ENCODE measurements at places on chromosomes 3 and 15.

GRCh38 chr3:188761964-188762363 lies 409.8 kb upstream of the TPRG1 start:
- no peak for DNase-seq

DNA sequence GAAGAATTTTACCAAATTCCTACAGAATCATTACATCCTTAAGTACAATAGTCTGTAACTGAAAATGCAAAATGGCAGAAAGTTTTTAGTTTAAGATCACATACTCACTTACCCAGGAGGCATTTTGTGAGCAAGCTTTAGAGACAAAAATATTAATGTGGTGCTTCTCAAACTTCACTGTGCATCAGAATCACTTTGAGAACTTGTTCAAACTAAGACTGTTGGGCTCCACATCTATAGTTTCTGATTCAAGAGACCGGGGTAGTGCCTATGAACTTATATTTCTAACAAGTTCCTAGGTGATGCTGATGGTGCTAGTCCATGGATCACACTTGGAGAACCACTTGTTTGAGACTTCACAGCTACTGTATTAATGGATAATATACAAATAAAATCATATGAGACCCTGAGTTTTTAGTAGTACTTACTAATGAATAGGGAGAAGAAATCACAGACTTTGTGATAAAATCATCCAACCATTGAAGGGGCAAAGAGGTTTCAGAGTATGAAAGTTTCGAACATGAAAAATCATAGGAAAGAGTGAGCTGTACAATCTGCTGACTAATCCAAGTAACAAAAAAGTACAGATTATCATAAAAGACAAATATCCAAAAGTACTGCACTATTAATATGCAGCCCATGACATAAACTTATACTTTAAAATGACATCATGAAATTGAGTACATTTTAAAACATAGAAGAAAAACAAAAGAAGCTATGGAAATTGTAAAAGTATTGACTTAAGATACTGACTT lies 110.3 kb downstream of the ADAM10 start:
- no peak for DNase-seq

DNA sequence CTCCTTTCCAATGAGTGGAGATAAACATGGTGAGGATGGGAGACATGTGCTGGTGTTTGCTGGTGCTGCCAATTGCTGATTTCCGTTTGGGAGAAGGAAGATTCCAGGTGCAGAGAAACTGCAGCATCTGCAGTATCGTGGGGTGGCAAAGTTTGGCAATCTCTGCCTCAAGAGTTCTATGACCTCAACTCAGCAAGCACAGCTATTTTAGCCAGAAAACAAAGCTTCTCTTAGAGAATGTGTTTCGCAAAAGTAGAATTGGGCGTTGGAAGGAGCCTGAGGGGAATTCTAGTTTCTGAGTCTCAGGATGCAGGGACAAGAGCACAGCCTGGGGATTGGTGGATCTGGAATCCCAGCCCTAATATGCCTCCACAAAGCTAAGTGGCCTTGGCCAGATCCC lies 18.2 kb upstream of the SHC4 start:
- no peak for DNase-seq

DNA sequence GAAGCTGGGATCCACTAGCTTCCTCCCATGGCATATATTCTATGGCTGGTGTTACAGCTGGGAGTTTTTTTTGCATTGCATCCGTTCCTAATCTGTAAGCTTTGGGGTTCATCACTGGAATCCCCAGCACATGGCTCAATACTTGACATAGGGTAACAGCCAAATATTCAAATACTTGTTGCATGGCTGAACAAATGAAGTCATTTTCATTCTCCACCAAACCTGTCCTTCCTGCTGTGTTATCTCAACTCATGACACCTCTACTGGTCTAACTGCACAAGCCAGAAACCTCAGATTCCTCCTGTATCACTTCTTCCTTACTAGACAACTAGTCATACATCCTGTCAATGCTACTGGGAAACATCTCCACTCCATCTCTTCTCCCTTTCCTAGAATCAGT lies 43.4 kb downstream of the ST3GAL6 start:
- DNase-seq = no peak

DNA sequence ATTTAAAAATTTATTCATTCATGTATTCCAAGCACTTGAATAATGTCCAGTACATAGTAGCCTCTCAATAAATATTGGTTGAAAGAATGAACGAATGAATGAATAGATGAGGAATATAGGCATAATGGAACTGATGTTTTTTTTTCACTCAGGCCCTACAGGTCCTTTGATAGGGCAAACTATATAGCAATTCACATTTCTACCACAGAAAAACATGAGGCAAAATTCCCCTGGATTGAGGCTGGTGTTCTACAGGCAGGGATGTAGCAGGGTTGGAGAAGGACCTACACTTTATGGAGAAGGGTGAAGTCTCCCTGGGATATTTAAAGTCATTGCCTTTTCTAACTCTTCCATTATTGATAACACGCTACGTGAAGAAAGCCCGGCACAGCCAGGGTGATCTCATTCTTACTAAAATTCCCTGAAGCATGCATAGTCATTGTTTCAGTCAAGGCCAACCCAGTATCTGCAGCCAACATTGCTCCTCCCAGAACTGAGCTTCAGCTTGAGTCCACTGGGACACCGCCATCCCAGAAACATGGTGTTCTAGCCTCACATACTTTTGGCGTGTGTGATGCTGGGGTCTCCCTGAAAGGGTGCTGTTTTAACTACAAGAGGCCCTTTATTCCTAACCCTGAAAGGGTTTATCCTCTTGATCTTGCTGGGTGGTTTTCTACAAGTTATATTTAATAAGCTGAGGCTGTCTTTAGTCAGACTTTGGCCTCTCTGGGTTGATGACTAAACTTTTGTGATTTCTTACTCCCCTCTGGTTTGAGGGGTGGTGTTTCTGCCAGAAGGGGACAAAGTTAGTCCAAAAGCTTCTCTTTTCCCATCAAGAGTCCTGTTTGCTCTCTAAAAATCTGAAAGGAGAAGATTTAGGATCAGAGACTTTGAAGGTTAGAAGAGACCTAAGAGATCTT lies 25.9 kb upstream of the FBN1 start:
- no peak for DNase-seq

DNA sequence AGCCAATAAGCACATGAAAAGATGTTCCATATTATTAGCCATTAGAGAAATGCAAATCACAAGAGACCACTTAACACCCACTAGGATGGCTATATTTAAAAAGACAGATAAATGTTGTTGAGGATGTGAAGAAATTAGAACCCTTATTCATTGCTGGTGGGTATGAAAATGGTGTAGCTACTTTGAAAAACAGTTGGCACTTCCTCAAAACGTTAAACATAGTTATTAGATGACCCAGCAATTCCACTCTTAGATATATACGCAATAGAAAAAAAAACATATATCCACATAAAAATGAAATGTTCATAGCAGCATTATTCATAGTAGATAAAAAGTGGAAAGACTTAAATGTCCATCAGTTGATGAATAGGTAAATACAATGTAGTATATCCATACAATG lies 47.1 kb upstream of the TERB2 start:
- no peak for DNase-seq

- no peak for DNase-seq
These were observed 32.7 kb downstream of the ZNF385D start for GRCh38 chr3:21718161-21718765.

DNA sequence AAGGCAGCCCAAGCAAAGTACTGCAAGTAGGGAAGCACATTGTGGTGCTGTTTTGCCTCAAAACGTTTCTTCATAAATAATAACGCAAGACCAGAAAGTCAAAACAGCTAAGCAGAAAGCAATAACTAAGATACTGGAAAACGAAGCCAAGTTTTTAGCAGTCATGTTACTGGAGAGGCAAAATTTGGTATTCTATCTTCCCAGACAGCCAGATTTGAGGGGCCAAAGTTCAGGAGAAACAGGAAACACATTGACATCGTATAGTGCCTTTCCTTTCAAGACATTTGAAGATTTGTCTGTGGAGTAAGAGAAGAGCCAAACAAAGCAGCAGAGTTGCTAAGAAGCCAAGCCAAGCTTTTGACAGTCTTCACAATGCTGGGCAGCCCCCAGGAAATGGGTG lies 843.6 kb upstream of the NECTIN3 start:
- no peak for DNase-seq

GRCh38 chr3:152671446-152672319 lies 163.2 kb upstream of the P2RY1 start:
- no peak for DNase-seq

DNA sequence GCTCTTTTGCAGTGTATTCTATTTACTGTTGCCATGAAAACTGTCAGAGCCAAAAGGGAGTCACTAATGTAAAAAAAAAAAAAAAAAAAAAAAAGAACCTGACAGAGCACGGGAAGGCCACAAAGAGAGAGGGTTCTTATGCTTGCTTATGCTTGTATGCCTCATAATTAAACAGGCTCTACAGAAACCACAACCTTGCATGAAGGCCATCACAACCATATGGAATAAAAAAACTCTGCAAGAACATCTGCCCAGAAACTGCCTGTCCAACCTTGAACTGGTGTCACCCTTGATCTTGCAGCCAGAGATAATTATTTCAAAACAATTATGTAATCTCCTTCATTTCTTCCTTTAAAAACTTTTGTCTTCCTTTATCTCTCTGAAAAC lies 50.1 kb downstream of the CFAP20DC start:
- no peak for DNase-seq

DNA sequence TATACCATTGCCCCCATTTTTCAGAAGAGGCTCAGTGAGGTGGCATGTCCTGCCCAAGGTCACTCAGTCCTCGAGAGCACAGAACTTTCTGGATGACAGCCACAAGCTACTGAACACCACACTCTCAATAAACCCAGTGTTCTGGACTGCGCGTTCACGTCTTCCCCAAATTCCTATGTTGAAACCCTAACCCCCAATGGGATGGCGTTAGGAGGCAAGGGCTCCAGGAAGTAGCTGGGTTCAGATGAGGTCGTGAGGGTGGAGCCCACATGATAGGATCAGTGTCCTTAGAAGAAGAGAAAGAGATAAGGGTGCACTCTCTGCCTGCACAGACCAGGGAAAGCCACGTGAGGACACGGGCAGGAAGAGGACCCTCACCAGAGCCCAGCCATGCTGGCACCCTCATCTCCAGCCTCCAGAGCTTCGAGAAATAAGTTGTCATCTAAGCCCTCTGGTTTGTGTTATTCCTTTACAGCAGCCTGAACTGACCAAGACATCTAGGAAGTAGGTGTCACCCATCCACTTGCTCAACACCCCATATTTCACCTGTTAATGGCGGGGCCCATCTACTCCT lies 324.0 kb downstream of the UACA start:
- no peak for DNase-seq

Measured in kidney capillary endothelial cell (primary cell).